Caki2 (cell line): ENCODE measurements at places on chromosomes 2 and 18. TPM values are rescaled to one million over a fixed set of nuclear protein-coding genes. Genes with fewer than 3 reads are reported as not detected.

DNA sequence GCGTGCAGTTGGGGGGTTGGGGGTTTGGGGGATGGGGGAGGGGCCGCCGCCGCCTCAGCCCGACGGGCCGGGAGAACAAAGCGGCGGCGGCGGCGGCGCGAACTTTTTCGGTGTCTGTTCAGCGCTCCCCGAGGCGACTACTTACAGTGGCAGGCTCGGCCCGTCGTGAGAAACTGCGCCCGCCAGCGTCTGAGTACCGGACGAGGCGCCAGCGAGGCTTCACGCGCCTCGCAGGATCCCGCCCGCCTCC is 172 bp downstream of the PRKD3 start:
- DNase-seq, result no peak

GRCh38 chr2:107597507-107597906 is 229.2 kb upstream of the RGPD4 start:
- DNase-seq, result no peak

DNA sequence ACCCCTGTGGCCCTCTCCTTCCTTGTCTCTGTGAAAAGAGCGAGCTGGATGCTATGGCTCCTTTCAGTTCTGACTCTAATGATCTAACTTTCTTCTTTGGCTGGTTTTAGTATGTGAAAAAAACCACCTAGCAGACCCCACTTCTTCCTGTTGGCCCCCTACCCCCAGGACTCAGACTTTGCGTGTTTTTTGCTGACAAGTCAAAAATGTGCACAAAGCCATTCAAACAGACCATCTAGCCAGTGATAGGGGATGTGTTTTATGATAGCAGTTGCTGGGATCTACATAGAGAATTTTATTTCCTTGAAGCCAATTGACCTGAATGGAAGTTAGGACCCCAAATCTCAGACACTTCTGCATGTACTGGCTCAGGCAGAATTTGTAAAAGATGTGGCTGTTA is 49.1 kb downstream of the MFSD6 start:
- no peak for DNase-seq

GRCh38 chr18:80194874-80195570 is 52.3 kb downstream of the PARD6G start:
- DNase-seq, result no peak

DNA sequence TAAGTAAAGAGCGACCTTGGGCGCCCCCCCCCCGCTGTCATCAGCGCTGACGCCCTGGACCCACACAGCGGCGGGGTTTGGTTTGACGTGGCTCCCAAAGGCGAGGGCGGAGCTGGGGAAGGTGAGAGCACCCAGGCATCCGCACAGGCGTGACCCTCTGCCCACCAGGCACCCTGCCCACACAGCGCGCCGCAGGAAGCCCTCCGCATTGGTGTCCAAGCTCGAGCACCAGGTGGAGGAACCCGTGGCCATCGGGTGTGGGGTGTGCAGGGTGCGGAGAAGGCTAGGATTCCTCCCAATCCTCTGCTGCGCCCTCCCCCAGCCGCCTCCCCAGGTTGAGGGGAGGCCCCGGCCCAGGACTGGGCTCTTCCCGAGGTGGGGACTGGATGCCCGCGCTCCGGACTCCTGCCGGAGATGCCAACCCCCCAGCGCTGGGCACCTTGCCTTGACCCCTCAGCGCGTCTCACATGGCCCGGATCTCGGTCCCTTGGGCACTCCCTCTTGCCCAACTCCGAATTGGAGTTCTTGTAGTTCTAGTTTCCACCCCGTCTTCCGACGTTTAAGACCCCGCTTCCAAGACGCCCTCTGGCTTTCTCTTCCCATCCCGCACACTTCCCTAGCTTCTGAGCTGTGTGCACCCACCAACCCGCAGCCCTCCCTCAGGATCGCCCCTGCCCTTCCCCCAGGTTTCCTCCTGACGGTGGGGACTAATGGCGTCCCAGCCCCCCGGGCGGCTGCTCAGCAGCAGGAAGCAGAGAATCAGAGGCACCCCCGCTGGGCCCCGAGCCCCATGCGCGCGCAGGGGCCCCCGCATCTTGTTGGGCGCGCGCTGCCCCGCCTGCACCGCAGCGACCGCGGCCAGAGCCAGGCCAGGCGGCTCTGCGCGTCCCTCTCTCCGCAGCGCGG is 25.9 kb upstream of the RESP18 start:
- no peak for DNase-seq

GRCh38 chr2:98128556-98129109 is 41.7 kb downstream of the VWA3B start:
- DNase-seq, result no peak

- no peak for DNase-seq
Observed at GRCh38 chr2:60498816-60499429, 54.5 kb downstream of the BCL11A start.

DNA sequence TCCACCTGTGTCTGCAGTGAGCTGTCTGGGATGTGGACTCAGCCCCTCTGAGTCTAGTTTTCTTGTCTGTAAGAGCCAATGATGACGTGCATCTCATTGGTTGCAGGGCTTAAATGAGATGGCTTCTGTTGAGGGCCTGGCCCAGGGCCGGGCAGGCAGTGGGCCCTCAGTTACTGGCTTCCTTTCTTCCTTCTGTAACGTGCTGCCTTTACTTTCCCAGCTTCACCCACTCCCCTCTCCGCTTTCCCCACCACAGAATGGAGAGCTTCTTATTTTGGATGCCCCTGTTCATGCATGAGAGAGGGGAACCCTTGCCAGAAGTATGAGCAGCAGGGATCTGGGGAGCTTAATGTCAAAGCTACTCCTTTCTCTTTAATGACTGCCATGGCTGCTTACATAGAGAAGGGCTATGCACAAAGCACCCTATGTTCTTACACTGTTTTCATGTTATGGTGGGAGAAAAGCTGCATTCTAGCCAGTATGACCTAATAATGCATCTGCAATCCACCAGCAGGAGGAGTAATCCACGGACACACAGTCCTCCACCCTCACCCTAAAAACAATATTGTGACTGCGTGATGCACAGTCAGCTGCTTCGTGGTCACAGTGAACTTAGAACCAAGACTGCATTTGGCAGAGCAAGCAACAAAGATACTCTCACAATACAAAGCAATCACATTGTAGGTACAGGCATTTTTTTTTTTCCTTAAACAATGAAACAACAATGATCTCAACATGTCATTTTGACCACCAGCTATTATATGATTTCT is 37.2 kb downstream of the CREG2 start:
- peak; percentile 60 for DNase-seq

DNA sequence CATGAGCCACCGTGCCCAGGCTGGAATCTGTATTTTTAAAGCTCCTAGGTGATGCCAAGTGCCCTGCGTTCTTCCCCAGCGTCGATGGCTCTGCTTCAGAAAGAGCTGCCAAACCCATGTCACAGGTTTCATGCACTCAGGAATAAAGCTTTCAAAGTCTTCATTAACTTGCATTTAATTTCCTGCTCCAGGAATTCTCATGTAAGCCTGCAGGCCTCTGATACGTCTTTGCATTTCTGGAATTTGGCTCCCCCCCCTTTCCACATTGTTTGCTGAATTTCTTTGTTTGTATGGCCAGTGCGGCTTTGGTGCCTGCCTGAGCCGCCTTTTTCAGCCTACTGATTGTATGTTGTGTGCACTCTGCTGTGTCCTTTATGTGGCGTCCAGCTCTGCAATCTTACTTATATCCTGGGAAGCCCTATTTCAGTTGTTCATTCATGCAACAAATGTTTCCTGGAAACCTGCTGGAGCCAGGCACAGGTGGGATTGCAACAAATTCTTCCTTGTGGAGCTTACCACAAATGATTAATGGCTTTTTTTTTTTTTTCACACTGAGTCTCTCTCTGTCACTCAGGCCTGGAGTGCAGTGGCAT is 17.9 kb upstream of the OTOF start:
- peak; percentile 79 for DNase-seq

DNA sequence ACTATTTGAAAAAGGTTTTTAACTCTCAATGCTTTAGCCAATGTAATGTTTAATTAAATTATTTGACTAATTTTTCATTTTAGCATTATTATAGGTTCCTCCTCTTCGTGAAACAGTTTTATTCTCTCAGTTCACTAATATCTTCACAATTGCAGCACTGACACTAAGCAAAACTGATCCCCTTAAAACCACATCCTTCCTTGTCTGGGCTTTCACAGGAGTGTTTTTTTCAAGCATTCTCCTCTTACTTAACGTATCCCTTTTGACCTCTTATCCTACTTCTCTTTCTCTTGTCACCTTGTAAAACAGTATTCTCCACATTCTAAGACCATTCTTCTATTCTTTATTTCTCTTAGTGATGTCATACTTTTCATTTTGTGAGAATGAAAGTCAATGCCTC is 112.8 kb downstream of the DSC3 start:
- no peak for DNase-seq

GRCh38 chr2:110675679-110676078 is 2.2 kb downstream of the BUB1 start:
- peak; percentile 37 for DNase-seq

DNA sequence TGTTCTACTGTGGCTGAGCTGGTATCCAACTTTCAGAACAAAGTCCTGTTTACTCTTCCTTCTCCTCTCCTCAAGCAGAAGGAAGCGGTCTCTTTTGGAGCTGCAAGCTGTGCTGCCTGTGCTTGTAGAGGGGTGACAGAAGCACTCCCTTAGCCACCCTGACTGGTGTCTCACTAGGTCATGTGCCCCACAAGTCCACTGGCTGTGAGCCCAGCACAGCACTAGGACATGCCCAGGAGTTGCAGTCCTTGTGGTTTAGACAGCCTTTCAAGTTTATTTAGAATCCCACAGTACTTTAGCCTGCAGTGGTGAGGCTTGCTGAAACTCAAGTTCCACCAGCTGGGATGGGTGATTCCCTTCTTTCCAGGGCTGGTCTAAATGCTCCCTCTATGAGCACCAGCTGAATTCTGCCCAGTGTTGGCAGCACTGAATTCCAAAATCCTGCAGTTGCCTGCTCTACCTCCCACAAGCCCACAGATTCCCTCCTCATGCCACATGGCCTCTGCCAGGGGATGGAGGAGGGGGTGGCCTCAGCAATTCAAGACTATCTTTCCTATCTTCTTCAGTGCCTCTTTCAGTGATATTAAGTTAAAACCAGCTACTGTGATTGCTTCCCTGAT is 61.2 kb downstream of the CCDC85A start:
- DNase-seq, result no peak

GRCh38 chr2:216394881-216395280 is 17.4 kb upstream of the SMARCAL1 start:
- DNase-seq, result no peak

GRCh38 chr2:96957244-96957643 is 29.1 kb downstream of the FAM178B start:
- no peak for DNase-seq

DNA sequence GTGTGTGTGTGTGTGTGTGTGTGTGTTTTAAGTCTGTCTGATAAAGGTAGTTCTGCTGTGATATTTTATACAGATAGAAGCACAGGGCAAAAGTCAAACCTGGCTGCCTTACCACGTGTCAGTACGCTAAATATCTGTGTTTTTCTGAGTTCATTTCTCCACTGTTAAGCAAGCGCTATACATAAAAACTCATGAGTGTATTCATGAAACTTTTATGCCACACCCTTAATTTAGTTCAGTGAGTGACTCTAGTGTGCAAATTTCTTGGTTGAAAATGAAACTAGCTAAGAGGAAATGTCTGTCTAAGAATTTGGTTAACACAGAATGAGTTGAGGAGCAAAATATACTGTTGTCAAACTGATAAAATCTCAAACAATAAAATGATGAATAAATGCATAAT is 11.2 kb downstream of the CASP10 start:
- no peak for DNase-seq

- peak; percentile 64 for DNase-seq
Observed at GRCh38 chr2:189601043-189601442, 20.5 kb upstream of the SLC40A1 start.

DNA sequence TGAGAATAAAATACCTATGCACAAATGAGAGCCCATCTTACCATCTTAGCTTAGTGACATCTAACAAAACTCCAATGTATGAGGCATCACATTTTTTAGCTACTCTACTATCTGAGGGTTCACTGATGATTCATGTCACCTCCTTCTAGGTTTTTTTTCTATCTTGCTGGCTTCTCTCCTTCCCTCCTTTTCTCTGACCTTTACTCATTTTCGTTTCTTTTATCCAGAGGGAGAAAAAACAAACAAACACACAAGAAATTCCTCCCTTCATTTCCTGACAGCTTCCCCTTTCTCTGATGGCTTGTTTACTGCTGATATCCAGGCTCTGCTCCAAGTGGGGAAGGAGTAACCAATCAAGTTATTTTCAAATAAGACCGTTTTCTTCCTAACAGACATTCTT is 115.1 kb downstream of the UBE2E3 start:
- no peak for DNase-seq

GRCh38 chr2:101038455-101039255 is 36.6 kb downstream of the RPL31 start:
- no peak for DNase-seq

- no peak for DNase-seq
Observed at GRCh38 chr2:136441979-136442714, 323.2 kb upstream of the THSD7B start.

- DNase-seq, result no peak
Observed at GRCh38 chr2:189249901-189250300, 70.3 kb upstream of the COL5A2 start.

GRCh38 chr2:19617257-19617848 is 258.9 kb upstream of the OSR1 start:
- DNase-seq, result peak; percentile 14

DNA sequence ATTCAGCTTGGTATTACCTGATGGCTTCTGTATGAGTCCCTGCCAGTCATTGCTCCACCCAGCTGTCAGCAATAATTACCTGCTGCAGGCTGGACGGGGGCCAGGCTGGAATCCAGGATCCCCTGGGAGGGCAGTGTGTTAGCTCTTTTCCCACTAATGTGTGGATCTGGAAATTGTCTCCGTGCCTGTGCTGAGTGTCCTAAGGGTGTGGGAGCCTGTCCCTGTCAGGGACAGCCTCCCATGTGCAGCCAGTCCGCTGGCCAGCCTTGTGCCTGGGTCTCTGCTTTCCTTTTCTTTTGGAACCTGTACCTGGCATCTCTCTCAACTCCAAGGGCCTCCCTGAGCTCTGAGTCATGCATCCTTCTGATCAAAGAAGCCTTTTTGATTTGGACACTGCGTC is 107.2 kb upstream of the SPRED2 start:
- DNase-seq, result no peak

- no peak for DNase-seq
Observed at GRCh38 chr2:156909983-156910382, 347.5 kb upstream of the GALNT5 start.

GRCh38 chr2:181955010-181955409 is 30.6 kb upstream of the PPP1R1C start:
- no peak for DNase-seq

BMP10 gene
- not detected in 2 replicates for total RNA-seq

TUBA4A gene
- 23.9 and 24.9 TPM in 2 replicates for total RNA-seq

OBSL1 gene
- total RNA-seq, result 81.7 and 82.7 TPM in 2 replicates

SIX3 gene
- not detected in 2 replicates for total RNA-seq

SFXN5 gene
- total RNA-seq, result 8.6 and 13.8 TPM in 2 replicates

TSGA10 gene
- 0.35 and 1.8 TPM in 2 replicates for total RNA-seq

BMPR2 gene
- 9.8 and 15.0 TPM in 2 replicates for total RNA-seq

CYS1 gene
- 3.2 and 5.7 TPM in 2 replicates for total RNA-seq

COL3A1 gene
- total RNA-seq, result 0.03 and 3.6 TPM in 2 replicates

ITGA4 gene
- 5.9 and 7.7 TPM in 2 replicates for total RNA-seq

NCKAP5 gene
- total RNA-seq, result 3.1 and 3.4 TPM in 2 replicates

RALB gene
- 92.7 and 116 TPM in 2 replicates for total RNA-seq

SPHKAP gene
- total RNA-seq, result not detected in 2 replicates
